ENCODE measurements at places on chromosomes 2 and 18.

- H3K4me1 ChIP-seq, result peaks cover 45% of the 10 kb centered on the region
- peak overlapping the region; percentile 95 for H3K27ac ChIP-seq
- H3K27me3 ChIP-seq, result no peaks in the 10 kb centered on the region
- peaks cover 2% of the 10 kb centered on the region for H3K36me3 ChIP-seq
- H3K4me3 ChIP-seq, result peak overlapping the region; percentile 33
Observed at GRCh38 chr2:237742614-237743013, 56.0 kb upstream of the RBM44 start.

GRCh38 chr2:109351164-109351756 is 222.3 kb downstream of the SH3RF3 start:
- H3K27me3 ChIP-seq, result no peaks in the 10 kb centered on the region
- H3K4me3 ChIP-seq, result no peak overlapping the region
- DNase-seq, result no peak
- peaks cover 30% of the 10 kb centered on the region for H3K4me1 ChIP-seq
- H3K27ac ChIP-seq, result peak overlapping the region; percentile 60

GRCh38 chr2:202154613-202155012 is 81.6 kb downstream of the KIAA2012 start:
- peaks cover 3% of the 10 kb centered on the region for H3K36me3 ChIP-seq
- H3K27ac ChIP-seq, result no peak overlapping the region
- H3K4me3 ChIP-seq, result no peak overlapping the region
- H3K27me3 ChIP-seq, result peaks cover 50% of the 10 kb centered on the region

DNA sequence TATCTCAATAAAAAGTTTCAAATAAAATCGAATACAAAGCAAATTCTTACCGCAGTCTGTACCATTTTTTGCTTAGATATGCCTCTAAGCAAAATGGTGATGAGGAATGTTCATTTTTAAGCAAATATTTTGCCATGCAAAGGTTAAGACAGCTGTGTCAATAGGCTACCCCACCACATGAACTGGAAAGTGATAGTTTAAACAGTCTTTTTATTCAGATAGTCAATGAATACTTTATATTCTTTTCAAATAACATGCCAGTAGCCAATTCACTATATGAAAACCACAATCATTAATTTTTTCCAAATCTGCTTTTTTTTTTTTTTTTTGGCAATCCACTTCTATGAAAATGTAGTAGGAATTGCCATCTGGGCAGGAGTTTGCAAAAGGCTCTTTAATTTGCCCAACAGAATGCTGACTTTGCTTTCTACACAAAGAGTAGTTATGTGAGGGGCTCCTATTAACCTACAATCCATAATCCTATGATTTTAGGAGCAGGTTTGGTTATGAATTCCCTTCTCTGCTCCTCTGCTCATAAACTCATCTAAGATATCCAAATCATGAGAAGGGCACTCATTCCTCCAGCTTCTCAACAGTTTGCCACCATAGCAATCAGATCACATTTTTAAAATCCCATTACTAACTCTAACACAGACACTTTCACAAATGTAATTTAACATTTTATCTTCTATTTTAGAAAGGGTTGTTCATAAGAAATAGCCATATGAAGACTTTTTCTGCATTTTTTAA is 69.2 kb downstream of the SLC40A1 start:
- H3K4me1 ChIP-seq, result no peaks in the 10 kb centered on the region
- H3K27ac ChIP-seq, result no peak overlapping the region
- no peak overlapping the region for H3K4me3 ChIP-seq

DNA sequence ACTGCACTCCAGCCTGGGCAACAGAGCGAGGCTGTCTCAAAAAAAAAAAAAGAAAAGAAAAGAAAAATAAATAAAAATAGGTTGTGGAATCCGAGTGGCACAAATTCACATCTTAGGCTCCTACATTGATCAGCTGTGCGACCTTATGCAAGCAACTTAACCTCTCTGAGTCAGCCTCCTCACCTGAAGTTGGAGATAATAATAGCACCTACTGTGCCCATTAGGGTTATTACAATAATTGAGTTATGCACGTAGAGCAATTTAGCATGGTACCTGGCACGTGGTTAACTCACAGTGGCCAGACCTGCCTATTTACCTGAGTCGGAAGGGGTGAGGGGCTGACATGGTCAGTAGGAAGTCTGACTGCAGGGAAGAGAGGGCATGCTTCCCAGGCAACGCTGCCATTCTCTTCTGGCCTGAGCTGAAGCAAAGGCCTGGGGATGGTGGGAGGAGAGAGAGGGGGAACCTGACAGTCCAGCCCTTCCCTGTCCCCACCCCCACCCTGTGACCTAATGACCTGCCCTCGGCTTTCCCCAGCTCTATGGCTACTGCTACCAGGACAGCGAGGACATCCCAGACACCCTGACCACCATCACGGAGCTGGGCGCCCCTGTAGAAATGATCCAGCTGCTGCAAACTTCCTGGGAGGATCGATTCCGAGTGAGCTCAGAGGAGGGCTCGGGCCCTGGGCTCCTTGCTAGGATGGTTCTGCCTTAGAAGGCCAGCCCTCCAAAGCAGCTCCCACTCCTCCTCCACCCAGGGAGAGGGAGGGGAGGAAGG is 5.1 kb downstream of the PKDCC start:
- H3K4me1 ChIP-seq, result peaks cover 4% of the 10 kb centered on the region
- peaks cover 36% of the 10 kb centered on the region for H3K27me3 ChIP-seq
- H3K4me3 ChIP-seq, result no peak overlapping the region
- no peaks in the 10 kb centered on the region for H3K36me3 ChIP-seq
- no peak for DNase-seq

DNA sequence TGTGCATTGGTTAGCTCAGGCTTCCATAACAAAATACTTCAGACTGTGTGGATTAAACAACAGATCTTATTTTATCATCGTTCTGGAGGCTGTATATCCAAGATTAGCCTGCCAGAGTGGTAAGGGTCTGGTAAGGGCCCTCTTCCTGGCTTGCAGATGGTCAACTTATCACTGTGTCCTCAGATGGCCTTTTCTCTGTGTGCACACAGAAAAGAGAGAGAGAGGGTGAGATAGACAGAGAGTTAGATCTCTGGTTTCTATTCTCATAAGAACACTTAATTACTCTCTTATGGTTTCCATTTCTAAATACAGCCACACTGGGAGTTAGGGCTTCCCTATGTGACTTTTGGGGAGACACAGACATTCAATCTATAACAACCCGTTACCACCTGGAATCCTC is 1003.5 kb downstream of the TSN start:
- H3K36me3 ChIP-seq, result no peaks in the 10 kb centered on the region
- H3K27ac ChIP-seq, result no peak overlapping the region
- H3K27me3 ChIP-seq, result no peaks in the 10 kb centered on the region
- H3K4me1 ChIP-seq, result no peaks in the 10 kb centered on the region
- no peak overlapping the region for H3K4me3 ChIP-seq
